Glutamatergic neuron (in vitro differentiated cells): ENCODE measurements at places on chromosomes 11 and 22.

GRCh38 chr22:19615001-19615461 lies 90.8 kb upstream of the CLDN5 start:
- no peak for DNase-seq

DNA sequence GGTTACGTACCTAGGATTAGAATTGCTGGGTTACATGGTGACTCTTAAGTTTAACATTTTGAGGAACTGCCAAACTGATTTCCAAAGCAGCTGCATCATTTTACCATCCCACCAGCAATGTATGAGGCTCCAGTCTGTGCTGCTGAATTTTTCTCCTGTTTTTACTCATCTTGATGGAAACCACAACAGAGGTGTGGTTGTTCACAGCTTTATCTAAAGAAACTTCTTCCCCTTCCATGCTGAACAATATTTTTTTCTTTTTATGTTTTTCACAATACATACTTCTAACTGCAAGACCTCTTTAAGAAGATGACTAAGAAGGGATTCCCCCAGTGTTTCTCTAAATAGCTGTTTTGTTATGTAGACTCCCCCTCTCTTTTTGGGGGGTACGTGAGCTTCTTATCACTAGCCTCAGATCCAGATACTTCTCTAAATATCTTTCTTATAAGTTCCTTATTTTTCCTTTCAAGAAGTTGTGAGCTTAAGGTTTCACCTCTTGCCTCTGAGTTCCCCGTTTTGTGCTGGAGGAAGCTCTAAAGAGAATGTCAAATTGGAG lies 24.0 kb downstream of the TCP11L1 start:
- no peak for DNase-seq

DNA sequence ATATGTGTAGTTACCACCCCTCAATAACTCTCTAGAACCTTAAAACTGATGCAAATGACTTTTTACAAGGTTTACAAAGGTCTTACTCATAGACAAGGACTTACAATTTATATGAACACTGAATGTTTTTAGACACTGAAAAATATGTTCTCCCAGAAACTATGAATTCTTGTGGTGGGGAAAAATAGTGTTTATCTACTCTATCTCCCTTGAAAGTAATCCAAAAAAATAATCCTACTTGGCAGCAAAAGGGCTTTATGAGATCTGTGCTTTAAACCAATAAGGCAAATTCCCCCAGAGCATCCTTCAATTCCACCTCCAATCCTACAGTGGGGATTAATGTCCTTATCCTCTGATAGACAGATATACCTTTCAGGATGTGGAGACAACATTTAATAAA lies 1984.1 kb upstream of the RAG2 start:
- no peak for DNase-seq

DNA sequence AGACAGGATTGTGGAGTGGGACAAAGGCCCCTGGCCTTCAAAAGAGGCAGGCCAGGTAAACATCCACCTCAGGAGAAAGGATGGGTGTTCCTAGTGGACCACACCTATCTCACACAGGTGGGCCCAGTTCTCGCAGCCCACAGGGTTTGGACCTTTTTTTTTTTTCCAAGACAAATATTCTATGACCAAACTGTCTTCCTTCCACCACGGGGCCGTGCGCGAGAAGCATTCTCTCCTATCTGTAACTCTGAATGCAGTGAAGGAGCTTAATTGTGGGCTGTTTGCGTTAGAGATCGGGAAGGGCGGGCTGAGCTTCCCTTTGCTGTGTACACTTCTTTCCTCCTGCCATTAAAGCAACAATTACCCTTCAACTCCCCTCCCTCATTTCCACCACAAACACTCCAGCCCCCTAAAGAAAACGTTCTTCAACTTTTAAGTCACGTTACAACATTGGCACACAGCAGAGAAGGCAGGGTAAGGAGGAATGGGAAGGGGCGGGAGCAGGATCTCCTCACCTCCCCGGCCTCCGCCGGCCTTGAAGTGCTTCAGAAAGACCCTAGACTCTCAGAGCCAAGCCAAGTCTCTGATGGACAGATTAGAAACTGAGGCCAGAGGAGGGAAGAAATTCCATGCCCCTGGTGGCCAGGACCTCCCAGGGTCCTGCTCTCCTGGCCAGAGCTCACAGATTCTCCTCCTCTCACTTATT lies 238.4 kb downstream of the BUD13 start:
- no peak for DNase-seq

- DNase-seq = no peak
Measured at GRCh38 chr11:86565388-86565787, 107.0 kb downstream of the ME3 start.

GRCh38 chr11:88484873-88485621 lies 147.5 kb upstream of the CTSC start:
- peak; percentile 42 for DNase-seq

- DNase-seq = no peak
Measured at GRCh38 chr11:128516886-128517285, 70.5 kb downstream of the ETS1 start.

DNA sequence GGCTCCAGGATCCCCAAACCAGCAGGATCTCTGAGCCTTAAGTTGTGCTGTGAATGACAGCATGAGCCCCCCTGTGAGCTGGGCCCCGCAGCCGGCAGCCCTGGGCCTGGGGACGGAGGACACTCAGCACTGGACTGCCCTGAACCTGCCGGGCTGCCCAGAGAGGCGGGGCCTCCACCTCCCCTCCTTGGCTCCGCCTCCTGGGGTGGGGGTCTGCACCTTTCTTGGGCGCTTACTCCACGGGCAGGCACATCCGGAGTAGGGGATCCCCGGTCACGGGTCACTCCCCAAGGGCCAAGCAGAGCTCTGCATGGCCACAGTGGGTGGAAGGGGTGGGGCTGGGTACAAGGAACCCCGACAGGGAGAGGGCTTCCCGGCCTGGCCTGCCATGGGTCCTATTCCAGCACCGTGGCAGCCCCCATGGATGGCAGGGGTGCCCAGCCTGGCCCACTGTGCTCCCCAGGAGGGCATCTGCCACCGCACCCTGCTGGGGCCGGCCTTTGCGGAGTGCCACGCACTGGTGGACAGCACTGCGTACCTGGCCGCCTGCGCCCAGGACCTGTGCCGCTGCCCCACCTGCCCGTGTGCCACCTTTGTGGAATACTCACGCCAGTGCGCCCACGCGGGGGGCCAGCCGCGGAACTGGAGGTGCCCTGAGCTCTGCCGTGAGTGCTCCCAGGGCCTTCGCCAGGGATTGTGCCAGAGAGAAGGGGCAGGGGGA lies 5.4 kb downstream of the MUC5B start:
- peak; percentile 20 for DNase-seq

DNA sequence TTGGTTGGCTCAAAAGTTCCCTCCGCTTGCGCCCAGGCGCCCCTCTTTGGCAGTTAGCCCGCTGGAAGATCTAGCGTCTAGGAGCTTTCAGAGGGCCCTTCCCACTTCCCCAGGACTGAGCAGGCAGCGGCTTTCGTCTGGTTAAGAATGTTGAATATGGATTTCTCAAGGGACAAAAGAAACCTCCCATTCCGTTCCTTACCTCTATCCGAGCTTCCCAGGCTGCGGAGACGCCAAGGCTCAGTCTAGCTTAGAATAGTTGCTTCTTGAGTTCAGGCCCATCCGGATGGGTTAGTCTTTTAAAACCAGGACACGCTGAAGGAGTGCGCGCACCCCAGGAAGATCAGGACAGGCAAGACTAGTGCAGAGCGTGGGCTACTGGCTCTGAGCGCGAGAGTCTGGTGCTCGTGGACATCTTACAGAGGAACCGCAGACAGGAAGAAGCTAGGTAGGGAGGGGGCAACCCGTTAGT lies 1.6 kb downstream of the NELL1 start:
- DNase-seq = no peak
